Transverse colon (tissue), 4 donors: ENCODE measurements at places on chromosomes 7 and 10.
A peak's percentile ranks its signal among the peaks of the same experiment; 100 is the strongest.

DNA sequence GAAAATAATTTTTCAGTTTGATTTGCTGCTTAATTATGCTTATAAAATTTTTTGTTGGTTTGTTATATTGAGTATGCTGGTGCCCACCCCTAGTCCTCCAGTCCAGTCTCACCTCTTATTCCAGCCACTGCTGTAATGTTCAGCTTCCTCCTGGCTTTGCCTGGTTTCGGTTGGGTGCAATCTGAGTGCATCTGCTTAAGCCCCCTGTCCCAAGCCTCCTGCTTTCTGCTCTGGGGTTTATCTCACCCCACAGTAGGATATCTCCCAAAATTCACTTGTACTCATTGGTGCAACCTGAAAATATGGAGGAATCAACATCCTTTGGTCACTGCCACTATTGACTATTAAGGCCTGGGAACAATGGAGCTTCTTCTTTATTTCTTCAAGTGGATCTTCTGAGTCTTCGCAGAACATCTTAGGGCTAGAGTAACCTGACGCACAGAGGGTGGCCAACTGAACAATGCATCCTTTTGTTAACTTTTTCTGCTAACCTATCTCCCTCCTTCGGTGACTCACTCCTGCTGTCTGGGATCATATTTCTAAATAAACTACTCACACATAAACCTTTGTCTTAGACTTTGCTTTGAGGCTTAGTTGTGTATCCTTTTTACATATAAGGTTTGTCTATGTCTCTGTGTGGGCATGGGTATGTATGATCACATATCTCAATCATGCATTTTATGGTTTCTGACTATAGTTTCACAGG, 19.1 kb upstream of the SOSTDC1 start:
- no peaks in the 10 kb centered on the region for H3K36me3 ChIP-seq
- no peak overlapping the region for H3K27ac ChIP-seq
- peaks cover 7% of the 10 kb centered on the region for H3K4me1 ChIP-seq
- no peaks in the 10 kb centered on the region for H3K27me3 ChIP-seq

DNA sequence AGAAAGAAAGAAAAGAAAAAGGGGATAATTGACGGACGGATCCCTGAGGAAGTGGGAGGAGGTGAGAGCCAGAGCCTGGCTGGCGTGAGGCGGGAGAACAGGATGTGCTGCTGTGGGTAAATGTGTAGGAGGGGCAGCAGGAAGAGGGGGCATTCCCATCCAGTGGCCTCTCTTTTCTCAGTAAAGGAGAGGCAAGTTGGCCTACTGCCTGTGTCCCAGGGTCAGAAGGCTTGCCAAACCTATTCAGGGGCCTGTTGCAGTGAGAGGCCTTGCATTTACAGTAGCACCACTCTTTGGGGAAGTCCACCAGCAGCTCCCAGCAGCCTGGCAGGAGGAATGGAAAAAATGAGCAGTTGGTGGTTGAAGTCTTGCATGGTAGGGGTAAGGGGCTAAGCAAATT, 26.6 kb upstream of the ASCC1 start:
- no peaks in the 10 kb centered on the region for H3K36me3 ChIP-seq
- peak overlapping the region; percentile 97 for H3K27ac ChIP-seq
- peak; percentile 39 for DNase-seq

DNA sequence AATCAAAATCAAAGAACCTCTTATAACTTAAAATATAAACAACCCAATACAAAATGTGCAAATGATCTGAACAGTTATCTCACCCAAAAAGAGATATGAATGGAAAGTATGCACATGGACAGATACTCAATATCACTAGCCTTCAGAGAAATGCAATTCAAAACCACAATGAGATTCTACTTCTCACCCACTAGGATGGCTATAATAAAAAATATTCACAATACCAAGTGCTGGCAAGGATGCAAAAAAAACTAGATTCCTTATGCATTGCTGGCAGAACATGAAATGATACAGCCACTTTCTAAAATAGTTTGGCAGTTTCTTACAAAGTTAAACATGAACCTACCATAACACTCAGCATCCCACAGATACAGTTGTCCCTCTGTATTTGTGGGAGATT, 130.1 kb upstream of the LRRN3 start:
- H3K4me1 ChIP-seq: no peaks in the 10 kb centered on the region
- no peak overlapping the region for H3K4me3 ChIP-seq
- H3K27me3 ChIP-seq: no peaks in the 10 kb centered on the region
- no peaks in the 10 kb centered on the region for H3K36me3 ChIP-seq
- no peak overlapping the region for H3K27ac ChIP-seq

DNA sequence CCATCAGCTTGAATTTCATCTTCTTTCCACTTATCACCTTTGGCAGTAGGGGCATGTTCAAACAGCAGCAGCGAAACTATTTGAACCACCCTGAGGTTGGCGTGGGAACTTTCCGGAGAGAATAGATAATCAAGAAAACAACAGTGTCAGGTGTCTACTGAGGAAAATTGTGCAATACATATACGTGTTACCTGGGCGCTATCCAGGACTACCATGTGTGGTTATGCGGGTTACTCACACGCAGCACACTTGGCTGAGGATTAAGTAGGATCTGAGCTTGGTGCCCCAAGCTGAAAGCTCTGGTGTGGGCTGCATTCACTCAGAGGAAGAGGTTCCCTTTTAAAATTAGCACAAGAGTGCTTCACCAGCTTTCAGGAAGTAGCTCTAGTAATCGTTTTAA, 8.8 kb upstream of the ABI1 start:
- no peaks in the 10 kb centered on the region for H3K4me1 ChIP-seq
- H3K27ac ChIP-seq: no peak overlapping the region
- no peak for DNase-seq
- no peaks in the 10 kb centered on the region for H3K27me3 ChIP-seq
- H3K4me3 ChIP-seq: no peak overlapping the region

- H3K4me3 ChIP-seq: peak overlapping the region; percentile 82
- H3K4me1 ChIP-seq: peaks cover 13% of the 10 kb centered on the region
- no peaks in the 10 kb centered on the region for H3K36me3 ChIP-seq
- no peaks in the 10 kb centered on the region for H3K27me3 ChIP-seq
- DNase-seq: peak; percentile 59
Observed at GRCh38 chr7:2559283-2559950, 638 bp downstream of the IQCE start.

- H3K27ac ChIP-seq: no peak overlapping the region
- H3K4me3 ChIP-seq: no peak overlapping the region
- peaks cover 5% of the 10 kb centered on the region for H3K4me1 ChIP-seq
- H3K36me3 ChIP-seq: no peaks in the 10 kb centered on the region
- DNase-seq: no peak
Observed at GRCh38 chr10:70899096-70899495, 10.7 kb upstream of the PCBD1 start.
